Cardiac fibroblast (primary cell): ENCODE measurements at places on chromosomes 3 and 15.

- no peak for DNase-seq
Measured at GRCh38 chr3:103660810-103661209, 1226.0 kb downstream of the ZPLD1 start.

DNA sequence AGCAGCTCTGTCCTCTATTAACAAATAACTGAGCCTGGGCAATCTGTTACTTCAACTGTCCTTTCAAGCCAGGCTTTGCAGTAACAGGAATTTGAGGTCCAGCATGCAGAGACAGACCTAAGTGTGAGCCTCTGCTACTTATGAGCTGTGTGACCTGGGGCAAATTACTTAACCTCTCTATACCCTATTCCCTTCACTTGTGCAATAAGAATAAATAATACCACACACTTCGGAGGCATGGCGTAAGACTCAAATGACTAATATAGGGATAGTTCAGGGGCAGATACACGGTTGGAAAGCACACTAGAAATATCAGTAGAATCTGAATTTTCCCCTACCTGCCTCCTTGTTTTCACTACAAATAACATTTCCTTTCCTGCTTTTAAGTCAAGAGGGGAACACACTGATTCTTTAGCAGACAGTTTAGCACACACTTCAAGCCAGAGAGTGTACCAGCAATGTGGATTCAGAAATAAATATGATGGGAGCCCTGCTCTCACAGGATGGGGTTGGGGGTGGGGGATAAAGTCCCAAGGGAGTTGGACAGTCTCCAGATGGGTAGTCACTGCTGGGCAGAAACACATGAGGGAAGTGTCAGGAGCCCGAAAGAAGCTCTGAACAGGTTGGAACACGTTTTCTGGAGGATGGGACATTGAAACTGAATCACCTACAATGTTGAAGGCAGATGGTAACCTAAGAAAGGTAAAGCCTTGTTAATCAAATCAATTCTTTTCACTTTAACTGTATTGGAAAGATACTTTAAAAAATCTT is 61.8 kb upstream of the RBP1 start:
- DNase-seq = no peak

GRCh38 chr3:171309906-171310359 is 150.3 kb downstream of the TNIK start:
- DNase-seq = peak; percentile 79

- DNase-seq = no peak
Measured at GRCh38 chr3:32872487-32873382, 54.9 kb downstream of the TRIM71 start.
